ENCODE measurements at places on chromosomes 13 and 19.

- no peak for DNase-seq
Observed at GRCh38 chr19:38551450-38551813, 66.3 kb downstream of the MAP4K1 start.

GRCh38 chr13:74187564-74187963, 53.4 kb upstream of the KLF12 start:
- DNase-seq, result no peak

DNA sequence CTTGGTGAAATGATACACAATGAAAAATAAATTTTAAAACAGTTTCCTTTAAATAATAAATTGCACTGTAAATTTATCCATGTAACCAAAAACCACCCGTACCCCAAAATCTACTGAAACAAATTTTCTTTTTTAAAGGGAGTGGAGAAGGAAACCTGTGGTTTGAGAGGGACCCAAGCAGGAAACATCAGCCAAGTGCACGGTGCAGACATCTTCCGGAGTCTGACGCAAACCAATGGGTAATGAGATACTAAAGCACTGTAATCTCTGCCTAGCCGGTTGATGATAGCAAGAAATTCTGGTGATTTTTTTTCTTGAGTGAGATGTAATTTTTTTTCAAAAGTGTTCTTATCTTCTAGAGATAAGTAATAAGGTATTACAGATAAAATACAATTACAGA, 115.4 kb downstream of the ABCC4 start:
- no peak for DNase-seq

- DNase-seq, result no peak
Observed at GRCh38 chr13:111076155-111077013, 38.7 kb upstream of the ARHGEF7 start.

DNA sequence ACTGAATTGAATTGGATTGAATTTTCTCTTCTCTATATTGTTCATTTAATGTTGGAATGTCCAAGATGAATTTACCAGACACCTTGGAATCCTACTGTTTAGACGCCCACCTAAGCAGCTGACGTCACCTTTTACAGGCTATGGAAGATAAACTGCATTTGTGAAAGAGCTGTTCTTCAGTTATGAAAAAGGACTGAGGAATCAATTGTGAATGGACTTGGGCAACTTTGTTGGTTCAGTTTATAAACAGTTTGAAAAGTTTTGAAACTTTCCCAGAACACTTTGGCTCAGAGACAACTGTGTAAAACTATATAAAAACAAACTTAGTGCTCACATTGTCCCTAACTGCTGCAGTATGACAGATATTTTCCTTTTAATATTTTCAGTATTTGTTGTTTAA, 590.8 kb upstream of the SPRY2 start:
- no peak for DNase-seq

DNA sequence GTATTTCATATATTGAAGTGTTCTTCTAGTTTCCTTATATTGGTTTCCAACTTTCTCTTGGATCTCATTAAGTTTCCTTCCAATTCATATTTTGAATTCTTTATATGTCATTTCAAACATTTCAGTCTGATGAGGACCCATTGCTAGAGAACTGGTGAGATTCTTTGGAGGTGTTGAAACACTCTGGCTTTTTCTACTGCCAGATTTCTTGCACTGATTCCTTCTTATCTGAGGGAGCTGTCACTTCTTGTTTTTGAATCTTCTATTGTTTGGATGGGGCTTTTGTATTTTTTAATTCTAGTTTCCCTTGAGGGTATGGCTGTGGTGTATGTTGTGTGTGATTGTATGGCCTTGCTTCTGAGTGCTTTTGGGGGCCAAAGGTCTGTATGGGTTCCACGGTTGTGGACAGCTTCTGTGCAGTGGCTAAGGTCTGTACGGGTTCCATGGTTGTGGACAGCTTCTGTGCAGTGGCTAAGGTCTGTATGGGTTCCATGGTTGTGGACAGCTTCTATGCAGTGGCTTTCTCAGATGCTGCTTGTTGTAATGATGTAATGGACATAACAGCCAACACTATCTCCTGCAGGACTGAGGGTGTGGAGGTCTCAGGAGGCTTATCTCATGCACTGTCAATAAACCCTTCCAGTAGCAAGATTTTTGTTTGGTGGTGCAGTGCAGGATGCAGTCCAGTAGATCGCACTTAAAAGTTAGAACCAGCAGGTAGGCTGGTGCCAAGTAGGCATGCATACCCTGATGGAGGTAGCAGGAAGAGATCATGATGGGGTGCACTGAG, 36.8 kb downstream of the ACSBG2 start:
- no peak for DNase-seq

DNA sequence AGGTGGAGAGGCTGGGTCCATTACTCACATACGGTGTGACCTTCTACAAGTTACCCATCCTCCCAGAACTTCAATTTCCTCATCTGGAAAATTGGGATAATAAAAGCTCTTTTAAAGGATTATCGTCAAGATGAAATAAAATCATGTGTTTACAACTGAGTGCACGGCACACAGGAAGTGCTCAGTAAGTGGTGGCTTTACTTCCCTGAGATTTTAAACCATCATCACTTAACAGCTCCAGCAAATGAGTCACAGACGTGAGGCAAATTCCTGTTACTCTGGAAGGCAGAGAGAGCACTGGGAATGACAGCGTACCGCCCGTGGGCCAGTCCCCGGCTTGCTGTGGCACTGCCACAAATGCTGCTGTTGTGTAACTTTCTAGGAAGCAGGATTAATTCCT, 64.1 kb downstream of the MRPL57 start:
- no peak for DNase-seq

- DNase-seq, result peak; percentile 83
Observed at GRCh38 chr13:30802953-30803478, 67.7 kb downstream of the ALOX5AP start.

DNA sequence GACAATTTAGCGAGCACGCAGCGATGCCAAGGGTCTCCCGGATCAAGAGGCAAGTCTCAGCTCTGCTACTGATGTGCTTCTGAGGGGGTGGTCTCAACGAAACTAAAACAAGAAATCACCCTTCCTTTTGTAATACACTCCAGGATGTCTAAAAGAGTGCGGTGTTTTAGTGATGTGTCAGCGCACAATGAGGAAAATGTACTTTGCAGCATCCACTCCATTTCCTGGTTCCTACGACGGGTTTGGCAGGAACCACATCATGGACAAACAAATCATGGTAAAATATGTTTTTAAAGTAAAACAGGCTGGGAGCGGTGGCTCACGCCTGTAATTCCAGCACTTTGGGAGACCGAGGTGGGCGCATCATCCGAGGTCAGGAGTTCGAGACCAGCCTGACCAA, 154.0 kb upstream of the TSC22D1 start:
- DNase-seq, result no peak

GRCh38 chr19:49473868-49474541, at the start of gene FLT3LG:
FLT3LG (plus strand) TSS chr19:49474215; CDS start chr19:49474640, 425 bp downstream.
- DNase-seq, result no peak

DNA sequence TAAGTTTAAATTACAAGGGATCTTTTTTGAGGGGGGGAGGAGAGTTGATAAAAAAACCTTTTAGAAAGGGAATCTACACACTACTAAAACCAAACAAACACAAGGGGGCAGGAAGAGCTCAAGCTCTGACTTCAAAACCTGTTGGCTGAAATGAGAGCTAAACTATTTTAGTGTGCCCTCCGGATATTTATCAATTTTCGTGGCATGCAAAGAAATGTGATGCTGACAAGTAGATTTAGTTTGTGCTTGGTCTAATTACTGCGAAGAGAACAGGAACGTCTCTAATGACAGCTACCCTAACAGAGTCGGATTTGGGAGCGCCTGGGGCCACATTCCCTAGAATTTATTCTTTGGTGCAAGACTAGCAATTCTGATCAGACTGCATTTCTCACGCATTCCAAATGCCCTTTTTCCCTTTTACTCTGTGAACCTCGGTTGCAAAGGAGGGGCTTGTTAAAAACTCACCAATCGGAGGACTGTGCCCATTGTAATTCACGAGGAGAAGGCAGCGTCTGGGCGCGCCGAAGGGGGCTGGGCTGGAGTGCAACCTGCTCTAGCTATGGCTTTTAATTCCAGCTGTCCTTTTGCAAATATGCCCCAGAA, 802 bp upstream of the FREM2 start:
- no peak for DNase-seq

GRCh38 chr13:45700971-45701900, 884 bp upstream of the CBY2 start:
- no peak for DNase-seq

DNA sequence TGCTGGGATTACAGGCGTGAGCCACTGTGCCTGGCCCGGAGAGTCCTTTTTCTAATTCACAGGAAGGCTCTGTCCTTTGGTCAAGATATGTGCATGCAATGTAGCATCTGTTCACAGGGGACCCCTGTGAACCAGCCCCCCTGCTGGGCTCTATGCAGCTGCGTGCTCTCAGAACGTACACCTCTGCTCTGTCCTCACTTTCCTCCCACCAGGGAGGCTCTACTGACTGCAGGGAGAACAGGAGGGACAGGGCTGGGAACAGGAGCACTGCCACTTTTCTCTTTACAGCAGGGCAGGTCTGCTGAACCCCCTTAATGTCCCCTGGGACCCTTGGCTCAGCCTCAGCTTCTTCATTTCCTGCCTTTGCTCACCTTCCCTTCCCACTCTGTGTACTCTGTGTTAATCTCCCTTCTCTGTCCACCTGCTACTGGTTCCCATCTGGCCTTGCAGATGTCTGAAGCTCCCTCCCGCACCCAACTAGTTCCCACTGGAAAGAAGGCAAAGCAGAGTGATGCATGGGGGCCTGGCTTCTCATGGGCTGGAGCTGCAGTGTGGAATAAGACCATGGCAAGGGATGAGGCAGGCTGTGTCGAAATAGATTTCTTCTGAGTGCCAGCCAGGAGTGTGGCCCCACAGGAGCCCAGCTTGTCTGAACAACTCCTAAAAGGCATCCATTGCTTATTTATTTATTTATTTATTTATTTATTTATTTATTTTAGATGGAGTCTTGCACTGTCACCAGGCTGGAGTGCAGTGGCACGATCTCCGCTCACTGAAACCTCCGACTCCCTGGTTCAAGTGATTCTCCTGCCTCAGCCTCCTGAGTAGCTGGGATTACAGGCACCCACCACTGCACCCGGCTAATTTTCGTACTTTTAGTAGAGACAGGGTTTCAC, 7.2 kb downstream of the ADGRE2 start:
- DNase-seq, result no peak

- DNase-seq, result no peak
Observed at GRCh38 chr13:107217251-107217650, 649.3 kb upstream of the ARGLU1 start.

DNA sequence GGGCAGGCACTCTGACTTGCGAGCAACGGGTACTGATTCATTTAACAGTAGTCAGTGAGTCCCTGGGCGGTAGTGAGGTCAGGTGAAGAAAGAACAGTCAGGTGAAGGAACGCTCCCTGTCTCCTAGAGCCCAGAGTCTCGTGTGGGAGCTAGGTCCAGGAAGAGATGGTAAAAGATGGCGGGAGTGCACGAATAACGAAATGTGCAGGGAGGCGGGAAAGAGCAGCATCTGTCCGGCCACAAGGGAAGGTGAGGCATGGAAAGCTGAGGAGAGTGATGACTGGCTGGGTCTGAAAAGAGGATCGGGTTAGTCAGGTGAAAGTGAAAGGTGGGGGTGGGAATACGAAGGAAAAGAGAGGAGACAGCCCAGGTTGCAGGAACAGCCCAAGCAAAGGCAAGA, 63.9 kb upstream of the SLC15A1 start:
- no peak for DNase-seq

GRCh38 chr13:33543631-33544265, 258.2 kb upstream of the STARD13 start:
- DNase-seq, result no peak

DNA sequence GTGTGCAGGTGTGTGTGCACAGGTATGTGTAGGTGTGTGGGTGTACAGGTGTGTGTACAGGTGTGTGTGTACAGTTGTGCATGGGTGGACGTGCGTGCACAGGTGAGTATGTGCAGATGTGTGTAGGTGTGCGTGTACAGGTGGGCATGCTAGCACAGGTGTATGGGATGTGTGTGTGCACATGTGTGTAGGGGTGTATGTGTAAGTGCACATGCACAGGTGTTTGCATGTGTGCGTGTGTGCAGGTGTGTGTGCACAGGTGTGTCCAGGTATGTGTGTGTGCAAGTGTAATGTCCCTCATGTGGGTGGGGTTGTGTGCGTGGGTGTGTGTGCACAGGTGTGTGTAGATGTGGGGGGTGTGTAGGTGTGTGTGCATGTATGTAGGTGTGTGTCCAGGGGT, 27.5 kb upstream of the TFDP1 start:
- DNase-seq, result no peak

DNA sequence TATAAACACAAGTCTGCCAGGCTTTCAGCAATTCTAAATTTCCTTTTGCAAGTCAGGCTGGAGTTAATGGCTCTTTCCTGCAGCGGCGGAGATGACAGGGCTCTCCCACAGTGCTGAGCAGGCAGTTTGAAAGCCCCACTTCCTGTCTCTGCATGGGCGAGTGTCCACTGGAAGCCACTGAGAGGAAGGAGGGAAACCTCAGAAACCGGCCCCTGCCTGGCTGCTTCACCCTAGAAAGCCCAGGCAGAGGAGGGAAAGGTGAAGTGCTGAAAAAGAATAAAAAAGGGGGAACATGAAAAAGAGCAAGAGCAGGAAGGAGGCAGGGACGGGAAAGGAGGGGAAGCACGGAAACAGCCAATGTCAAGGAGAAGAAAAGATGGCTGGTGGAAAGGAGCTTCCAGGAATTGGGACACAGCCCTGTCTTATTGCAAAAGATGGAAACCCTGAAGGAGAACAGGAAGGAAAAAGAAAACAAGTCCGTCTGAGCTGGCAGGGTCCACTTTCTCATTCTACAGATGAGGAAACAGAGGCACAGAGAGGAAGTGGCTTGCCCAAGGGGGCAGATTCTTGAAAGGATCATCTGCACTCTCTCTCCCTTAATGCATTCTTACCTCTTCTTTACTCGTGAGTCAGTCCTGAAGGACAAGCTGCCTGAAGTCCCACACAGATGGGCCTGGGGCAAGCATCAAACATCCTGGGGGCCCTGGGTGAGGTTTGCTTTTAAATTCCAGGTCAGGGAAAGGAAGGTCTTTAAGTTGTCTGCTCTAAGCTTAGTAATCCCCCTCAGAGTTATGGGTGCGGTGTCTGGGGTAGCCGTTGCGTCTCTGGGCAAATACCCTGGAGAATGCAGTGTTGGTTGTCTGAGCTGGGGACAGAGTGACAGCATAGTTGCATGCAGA, 38.8 kb upstream of the ALOX5AP start:
- DNase-seq, result no peak

DNA sequence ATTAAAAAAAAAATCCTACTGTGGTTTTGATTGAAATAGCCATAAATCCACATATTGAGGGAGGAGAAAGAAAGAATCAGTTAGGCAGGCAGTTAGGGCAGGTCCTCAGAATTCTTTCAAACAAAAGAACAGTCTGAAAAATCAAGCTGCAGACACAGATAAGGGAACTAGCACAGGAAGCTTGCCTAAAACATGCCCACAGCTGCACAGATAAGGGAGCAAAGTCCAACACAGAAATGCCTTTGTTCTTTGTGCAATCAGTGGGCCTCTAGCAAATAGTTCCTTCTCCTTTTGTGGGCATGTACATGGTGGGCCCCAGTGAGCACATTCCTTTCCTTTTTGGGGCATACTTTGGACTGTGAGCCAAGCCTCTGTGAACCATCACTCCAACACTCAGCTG, 42.7 kb downstream of the UTP14C start:
- DNase-seq, result no peak

- DNase-seq, result no peak
Observed at GRCh38 chr19:54266133-54266532, 9.1 kb upstream of the LILRB5 start.

- DNase-seq, result no peak
Observed at GRCh38 chr19:12766051-12766521, 9.3 kb downstream of the HOOK2 start.

GRCh38 chr13:95115525-95115924, 185.7 kb downstream of the ABCC4 start:
- no peak for DNase-seq
